ENCODE measurements at places on chromosomes 6 and 20.

DNA sequence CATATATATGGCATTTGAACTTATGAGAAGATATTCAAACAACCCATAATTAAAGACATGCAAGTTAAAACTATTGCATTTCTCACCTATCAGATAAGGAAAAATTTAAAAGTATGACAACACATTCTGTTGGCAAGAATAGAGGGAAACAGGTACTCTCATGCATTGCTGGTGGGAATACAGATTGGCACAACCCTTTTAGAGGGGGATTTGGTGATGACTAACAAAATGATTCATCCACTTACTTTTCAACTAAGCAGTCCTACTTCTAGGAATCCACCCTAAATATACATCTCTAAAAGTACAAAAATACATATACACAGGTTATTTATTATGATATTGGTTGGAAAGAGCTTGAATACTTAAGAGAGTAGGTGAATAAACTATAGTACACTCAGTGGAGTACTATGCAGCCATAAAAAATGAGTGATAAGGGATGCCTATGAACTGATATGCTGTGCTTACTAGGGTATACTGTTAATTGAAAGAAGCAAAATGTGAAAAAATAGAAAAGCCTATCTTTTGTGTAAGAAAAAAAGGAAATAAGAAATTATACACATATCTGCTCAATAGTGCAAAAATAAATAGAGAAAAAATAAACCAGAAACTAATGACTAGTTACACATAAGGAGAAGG lies 42.2 kb downstream of the ADAT2 start:
- DNase-seq = peak; percentile 35

GRCh38 chr6:100452998-100453397 lies 11.7 kb downstream of the SIM1 start:
- DNase-seq = peak; percentile 25

DNA sequence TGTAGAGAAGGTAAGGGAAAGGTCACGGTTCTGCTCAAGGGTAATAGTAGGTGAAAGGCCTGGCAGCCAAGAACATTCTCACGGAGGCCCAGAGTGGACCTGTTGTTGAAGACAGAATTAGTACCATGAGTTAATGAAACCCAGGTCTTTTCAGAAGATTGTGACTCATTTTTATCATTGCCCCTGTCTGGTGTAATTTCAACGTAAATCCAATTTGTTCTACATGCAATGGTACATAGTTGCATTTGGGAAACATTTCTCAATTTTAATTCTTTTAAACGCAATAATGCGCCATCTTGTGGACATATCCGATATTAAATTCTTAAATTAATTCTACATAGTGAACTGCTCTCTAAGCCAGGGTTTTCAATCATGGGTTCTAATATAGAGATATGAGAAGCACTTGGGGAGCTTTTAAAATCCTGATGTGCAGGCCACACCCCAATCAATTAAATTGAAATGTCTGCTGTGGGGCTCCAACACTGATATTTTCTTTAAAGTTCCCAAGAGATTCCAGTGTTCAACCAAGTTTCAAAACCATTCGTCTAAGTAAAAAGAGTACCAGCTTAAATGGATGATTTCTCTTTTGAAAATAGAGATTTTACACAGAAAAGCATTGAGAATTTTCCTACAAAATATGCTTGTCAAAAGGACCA lies 257.4 kb downstream of the PLCB1 start:
- peak; percentile 39 for DNase-seq

DNA sequence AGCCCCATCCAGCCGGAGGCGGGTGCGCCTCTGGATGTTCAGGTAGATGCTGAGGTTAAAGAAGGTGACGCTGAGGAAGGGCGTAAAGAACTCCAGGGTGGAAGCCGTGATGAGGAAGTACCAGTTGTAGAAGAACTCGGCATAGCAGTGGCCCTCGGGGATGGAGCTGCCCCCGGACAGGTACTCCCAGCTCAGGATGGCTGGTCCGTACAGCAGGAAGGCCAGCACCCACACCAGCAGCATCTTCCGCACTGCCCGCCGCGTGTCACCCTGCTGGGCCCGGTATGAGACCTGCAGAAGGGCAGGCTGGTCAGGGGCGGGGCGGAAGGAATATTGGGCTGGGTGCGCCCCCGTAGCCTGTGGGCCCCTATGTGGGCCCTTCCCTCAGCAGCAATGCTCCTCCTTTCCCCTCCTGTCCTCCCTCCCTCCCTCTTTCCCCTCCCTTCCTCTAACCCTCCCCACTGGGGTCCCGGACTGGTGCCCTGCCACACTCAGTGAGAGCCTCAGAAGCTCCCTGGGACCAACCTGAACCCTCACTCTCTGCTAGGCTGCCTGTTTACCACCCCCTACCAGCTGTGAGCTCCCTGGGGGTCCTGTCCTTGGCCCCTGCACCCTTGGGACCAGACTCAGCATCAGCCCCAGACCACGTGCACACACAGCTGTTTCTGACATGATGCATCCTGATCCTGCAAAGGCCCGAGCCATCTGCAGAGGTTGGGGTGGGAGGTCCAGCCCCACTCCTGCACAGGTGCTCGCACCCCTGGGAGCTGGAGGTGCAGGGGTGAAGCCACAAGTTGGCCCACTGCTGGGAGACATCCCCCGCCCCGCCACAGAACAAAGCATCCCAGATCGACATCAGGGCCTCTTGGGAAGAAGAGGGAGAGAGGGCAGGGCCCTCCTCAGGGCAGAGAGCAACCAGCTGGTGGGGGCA lies 3.2 kb downstream of the HRH3 start:
- DNase-seq = no peak

DNA sequence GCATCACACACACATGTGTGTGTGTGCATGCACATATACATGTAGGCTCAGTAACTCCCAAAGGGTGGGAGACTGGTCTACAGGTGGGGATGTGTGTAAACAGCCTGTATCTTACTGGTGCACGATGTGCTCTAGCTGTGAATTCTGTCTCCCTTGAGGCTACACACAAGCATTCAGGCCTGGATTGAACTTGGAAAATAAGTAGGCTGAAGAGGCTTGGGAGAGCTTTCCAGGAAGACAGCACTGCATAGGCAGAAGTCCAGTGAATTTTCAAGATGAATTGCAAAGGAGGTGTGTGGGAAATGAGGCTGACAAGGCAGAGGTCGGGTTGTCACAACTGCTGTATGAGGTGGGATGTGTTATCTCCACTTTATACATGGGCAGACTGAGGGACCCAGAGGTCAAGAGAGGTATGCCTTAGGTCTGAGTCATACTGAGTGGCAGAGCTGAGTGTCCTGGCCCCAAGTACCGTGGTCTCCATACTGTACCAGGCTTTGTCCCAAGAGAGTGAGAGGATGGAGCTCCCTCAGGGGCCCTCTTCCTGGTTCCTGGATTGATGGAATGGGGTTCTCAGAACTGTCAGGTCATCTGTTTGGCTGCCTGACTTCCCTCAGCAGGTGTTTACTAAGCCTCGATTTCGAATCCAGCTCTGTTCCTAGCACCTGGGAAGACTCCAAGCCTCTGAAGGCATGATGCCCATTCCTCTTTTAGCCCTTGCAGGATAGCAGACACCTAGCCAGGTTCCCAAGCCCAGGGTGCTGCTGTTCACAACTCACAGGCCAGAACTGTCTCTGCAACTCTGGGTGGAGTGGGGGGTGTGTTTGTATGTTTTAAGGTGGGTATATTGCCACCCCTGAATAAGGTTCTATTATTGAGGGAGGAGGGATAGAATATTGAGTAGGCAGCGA lies 14.4 kb downstream of the SNPH start:
- DNase-seq = peak; percentile 15

DNA sequence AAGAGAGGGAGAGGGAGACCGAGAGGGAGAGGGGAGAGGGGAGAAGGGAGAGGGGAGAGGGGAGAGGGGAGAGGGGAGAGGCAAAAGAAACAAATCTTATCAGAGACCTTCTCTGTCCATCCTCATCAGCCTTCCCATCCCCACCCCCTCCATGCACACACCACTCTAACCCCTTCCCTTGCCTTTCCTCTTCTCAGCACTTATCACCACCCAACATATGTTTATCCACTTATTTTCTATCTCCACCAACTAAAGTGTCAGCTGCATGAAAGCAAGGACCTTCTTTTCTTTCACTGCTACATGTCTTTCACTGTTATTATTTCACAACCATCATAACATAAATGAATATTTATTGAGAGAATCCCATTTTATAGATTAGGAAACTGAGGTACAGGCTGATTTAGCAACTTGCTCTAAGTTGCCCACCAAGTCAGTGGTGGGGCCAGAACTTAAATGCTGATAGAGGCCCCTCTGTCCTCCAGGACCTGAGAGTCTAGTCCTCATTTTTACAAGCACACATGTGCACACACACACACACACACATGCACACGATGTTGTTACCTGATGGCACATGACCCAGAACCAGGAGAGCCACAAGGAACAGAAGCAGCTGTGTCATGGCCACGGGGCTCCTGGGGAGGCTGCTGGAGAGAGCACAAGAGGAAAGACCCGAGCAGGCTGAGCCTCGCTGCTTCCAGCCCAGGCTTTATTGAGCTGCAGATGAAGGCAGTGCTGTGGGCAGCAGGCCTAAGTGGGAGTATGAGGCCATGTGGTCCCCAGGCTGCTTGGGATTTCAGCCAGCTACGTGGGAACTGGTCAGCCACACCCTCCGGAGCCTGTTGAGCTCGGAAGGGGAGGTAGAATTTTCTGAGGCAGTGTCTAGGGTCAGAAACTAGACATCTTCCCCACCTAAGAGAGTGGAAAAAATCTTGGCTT lies 2.3 kb downstream of the DEFB124 start:
- DNase-seq = no peak

DNA sequence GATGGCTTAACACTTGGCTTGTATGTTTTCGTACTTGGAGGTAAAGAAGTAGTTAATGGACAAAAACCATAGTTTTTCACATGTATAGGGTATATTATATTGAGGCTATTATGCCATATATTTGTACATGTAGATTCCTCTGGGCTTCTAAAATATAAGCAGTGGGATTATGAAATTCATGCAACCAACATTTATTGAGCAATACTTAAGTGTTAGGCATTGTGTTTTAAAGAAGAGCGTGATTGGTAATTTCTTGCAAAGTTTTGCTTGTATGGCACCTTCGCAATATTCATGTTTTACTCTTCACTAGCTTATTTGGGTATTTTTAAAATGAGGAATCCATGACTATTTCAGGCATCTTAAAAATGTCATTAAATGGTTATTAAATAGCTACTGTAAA lies 2.5 kb downstream of the TULP4 start:
- DNase-seq = no peak

GRCh38 chr6:86407128-86407527 lies 530.2 kb upstream of the HTR1E start:
- DNase-seq = no peak

GRCh38 chr20:14963262-14963663 lies 625.9 kb upstream of the FLRT3 start:
- DNase-seq = peak; percentile 88

DNA sequence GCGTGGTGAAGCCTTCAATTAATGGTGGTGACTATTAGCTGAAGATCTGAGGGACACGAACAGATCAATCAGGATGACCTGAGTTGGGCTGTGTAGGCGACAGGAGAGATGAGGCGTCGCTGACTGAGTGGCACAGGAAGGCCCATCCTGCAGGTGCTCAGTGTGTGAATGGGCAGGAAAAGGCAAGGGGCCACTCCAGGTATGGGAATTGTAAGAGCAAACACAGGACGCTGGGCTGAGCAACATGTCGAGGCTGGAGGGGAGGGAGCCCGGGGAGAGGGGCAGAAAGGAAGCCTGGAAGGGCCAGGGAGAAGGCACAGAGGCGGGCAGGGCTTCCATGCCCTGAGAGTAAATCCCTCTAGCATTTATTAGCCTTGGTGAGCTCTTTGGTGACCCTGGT lies 151.0 kb downstream of the VEGFA start:
- DNase-seq = no peak

DNA sequence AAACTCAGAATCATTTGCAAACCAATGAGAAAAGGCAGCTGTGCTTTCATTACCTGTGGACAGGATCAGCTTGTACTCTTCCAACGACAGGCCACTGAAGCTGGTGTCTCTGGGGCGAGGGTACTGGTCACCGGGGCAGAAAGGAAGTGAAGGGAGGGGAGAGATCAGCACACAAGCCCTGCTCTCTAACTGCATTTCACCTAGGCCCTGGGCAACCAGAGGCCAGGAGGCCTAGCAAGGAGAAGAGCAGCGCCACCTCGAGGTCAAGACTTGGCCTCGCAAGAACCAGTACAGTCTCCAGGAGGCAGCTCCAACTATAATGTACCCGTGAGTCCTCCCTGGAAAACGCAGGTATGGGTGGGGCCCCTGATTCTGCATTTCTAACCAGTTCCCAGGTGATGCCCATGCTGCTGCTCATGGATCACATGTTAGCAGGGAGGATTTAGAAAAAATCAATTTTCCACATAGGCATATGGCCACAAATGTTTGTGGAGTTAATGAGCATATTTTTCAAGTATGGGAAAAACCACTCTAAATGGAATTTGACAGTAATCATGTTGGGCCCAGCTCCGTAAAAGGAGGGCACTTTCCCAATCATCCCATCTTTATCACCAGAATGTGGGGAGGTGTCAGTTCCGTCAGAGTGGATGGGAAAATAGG lies 11.0 kb downstream of the UQCC2 start:
- peak; percentile 81 for DNase-seq

- DNase-seq = peak; percentile 61
These were observed 33.7 kb downstream of the SLC9A8 start for GRCh38 chr20:49846206-49846807.

All from kidney tubule cell (primary cell).